Stimulated activated CD4-positive, alpha-beta T cell treated with anti-CD3 and anti-CD28 coated beads, TNF-alpha, amount 100 ng/mL, for 1 hour (primary cell): ENCODE measurements at places on chromosomes 5 and 9.

DNA sequence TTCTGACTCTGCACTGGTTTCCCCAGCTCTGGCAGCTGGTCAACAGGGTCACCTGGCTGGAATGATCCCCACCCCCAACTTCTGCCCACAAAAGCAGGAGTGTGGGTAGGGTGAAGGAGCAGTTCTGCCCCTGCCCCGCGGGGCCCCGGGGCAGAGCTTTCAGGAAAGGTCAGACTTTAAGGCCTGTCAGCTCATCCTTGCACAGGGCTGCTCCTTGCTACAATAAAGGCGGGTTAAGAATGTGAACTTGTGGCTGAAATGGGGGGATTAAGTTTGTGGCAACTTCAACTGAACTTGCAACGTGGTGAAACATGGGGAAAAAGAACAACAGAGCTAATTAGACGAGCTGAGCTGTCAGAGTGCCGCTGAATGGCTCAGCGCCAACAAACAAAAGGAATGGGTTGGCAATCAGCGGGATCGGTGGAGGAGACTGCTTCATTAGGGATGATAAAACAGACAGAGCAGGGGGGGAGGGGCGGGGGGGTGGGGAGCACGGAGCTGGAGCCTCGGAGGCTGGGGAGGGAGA is 50.8 kb downstream of the CRB2 start:
- no peak for DNase-seq

GRCh38 chr5:83096660-83097339 is 19.5 kb downstream of the XRCC4 start:
- DNase-seq = no peak

DNA sequence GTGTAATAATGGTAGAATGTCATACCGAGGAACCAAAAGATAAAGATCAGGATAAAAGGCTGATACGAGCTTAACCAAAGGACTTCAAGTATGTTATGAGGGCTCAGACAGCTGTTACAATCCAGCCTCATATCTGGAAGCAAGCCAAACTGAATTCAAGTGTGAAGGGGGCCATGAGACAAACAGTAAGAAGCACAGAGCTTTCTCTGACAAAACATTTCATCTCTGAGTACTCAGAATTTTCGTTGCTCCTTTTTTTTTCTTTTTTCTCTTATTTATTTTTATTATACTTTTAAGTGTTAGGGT is 52.9 kb upstream of the CD180 start:
- DNase-seq = no peak

DNA sequence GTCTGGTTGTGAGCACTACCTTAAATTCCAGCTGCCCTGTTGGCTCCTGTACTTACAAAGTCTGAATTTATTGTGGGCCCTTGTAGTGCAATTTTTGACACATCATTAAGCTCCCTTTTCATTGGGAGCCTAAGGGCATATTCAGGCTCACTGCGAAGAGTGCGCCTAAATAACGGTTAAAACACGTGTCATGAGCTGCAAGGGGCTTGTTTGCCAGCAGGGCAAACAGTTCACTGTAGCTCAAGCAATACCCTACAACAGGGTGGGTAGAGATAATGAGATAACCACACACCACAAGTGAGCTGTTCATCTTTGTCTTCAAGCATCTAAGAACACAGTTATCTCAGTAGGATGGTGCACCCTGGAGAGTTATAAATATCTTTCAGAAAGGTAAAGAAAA is 214.2 kb downstream of the SLF1 start:
- no peak for DNase-seq

DNA sequence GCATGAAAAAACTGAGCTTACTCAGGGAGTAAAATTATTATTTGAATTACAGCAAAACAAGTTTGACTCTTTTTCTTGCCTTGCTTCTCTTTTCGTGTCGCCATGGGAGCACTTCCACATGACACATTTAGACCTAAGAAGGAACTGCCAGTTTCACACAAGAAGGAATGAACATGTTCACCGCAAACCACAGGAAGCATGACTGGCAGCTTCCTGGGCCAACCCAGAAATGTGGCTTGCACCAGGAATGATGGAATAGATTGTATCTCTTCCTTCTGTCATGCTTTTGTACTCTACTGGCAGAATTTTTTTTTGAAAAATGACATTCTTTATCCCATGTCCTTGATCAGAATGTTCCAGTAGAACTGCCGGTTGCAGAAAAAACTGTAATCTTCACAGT is 32.9 kb upstream of the MAN2A1 start:
- DNase-seq = no peak

DNA sequence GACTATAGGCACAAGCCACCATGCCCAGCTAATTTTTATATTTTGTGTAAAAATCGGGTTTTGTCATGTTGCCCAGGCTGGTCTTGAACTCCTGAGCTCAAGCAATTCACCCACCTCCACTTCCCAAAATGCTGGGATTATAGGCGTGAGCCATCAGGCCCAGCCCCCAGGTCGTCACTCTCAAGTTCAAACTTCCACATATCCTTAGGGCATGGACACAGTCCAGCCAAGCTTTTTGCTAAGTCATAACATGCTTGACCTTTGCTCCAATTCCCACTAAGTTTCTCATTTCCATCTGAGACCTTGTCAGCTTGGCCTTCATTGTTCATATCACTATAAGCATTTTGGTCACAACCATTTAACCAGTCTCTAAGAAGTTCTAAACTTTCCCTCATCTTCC is 43.9 kb upstream of the ARAP3 start:
- no peak for DNase-seq

- DNase-seq = no peak
Observed at GRCh38 chr9:123865226-123866000, 64.5 kb downstream of the DENND1A start.

GRCh38 chr9:36603006-36603405 is 30.3 kb downstream of the MELK start:
- DNase-seq = no peak

- no peak for DNase-seq
Observed at GRCh38 chr5:77437194-77437593, 54.9 kb downstream of the WDR41 start.

DNA sequence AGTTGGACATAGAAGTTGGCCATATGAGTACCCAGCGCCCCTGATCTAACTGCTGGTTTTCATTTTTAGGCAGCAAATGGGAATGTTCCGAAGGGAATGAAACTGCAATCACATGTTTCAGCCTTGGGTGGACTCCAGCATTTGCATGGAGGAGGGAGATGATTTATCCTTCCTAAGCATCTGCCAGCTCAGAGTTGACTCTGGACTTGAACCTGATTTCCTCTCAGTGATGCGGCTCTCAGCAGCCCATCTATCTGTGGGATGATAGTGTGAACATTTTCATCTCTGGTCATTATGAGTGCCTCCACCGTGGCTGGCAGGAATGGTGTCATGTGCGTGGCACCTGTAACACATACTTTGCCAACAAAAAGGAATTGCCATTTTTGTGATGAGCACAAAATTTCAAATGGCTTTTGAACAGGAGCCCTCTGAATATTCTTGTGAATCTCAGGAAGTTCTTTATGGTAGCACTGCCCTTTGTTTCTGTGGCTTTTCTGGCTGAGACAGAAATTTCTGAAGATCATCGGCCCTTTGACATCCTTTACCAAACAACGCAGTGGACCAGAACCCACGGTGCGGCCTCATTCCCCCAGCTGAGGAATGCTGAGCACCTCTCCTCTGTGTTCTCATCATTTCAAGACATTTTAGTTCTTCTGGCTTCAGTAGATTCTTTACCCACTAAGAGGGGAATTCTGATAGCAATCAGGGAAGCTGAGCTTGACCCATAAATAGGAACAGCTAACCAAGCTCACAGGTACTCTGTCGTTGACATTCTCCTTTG is 28.5 kb downstream of the FUBP3 start:
- no peak for DNase-seq

DNA sequence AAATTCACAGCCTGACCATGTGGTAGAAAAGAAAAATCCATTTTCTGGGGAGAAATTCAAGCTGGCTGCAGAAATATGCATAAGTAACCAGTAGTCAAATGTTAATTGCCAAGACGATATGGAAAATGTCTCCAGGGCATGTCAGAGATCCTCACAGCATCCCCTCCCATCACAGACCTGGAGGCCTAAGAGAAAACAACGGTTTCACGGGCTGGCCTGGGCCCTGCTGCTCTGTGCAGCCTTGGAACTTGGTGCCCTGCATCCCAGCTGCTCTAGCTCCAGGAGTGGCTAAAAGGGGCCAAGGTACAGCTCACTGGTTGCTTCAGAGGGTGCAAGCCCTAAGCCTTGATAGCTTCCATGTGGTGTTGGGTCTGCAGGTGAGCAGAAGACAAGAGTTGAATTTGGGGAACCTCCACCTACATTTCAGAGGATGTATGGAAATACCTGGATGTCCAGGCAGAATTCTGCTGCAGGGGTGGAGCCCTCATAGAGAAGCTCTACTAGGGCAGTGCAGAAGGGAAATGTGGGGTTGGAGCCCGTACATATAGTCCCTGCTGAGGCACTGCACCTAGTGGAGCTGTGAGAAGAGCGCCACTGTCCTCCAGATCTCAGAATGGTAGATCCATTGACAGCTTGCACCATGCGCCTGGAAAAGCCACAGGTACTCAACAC is 49.7 kb downstream of the PTBP3 start:
- no peak for DNase-seq

- DNase-seq = no peak
Observed at GRCh38 chr5:90434116-90434714, 24.7 kb upstream of the CETN3 start.

- DNase-seq = no peak
Observed at GRCh38 chr5:73302797-73303147, 129.8 kb downstream of the TMEM174 start.

DNA sequence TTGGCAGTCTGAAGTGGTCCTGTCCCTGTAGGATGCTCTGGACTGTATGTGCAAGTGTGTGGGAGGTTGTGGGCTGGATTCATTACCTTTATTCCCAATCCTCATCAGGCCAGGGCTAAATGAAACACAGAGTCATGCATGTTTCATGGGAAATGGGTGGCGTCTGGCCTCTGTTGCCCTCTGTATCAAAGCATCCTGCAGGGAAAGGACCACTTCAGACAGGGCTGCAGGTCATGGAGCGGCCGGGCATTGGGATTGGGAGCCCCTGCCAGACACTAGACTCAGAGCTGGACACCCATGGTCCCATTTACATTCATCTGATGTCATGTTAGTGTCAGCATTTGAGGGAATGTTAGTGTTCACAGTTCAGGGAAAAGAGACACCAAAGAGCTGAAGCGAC is 53.8 kb downstream of the UBE2QL1 start:
- no peak for DNase-seq
